Non-pigmented ciliary epithelial cell (primary cell): ENCODE measurements at places on chromosomes 3 and 15.
A peak's percentile ranks its signal among the peaks of the same experiment; 100 is the strongest.

- no peak for DNase-seq
Observed at GRCh38 chr3:77345009-77345408, 305.1 kb downstream of the ROBO2 start.

DNA sequence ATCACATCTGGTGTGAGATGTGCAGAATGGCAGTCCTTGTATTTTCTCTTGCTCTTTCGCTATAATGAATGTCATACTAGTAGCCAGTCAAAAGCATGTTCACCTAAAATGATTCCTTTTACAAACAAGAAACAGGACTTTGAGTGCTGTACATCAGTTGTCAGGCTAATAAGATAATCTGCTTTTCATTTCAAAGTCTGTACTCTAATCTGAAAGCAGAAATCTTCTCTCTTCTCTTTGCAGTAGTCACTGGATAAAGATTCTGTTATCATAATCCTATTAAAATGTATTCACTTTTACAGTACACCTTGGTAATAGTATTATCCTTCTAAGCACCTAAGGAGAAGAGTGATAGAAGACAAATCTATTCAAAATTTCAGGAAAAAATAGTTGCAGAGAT is 300.1 kb downstream of the MFSD1 start:
- no peak for DNase-seq

- no peak for DNase-seq
Observed at GRCh38 chr15:57053470-57053869, 135.0 kb downstream of the TCF12 start.

- no peak for DNase-seq
Observed at GRCh38 chr3:108661699-108662098, 72.2 kb downstream of the DZIP3 start.

DNA sequence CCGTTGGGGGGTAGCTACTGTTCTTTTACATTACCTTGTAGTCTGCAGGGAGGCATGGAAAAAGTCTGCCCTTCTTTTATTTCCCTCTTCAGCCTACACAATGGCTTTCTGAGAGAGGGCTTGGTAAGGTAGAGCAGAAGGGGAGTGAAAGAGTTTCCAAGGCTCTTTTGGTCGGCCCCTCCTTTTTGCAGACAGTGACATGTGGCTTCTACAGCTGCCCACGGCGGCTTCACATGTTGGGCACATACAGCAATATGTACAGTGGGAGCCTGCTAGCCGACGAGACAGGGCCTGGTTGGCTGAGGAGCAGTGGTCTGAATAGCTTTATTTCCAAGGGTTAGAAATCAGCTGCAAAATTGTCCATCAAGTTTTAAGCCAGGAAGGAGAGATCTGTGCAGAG is 4.0 kb downstream of the INAFM2 start:
- no peak for DNase-seq

DNA sequence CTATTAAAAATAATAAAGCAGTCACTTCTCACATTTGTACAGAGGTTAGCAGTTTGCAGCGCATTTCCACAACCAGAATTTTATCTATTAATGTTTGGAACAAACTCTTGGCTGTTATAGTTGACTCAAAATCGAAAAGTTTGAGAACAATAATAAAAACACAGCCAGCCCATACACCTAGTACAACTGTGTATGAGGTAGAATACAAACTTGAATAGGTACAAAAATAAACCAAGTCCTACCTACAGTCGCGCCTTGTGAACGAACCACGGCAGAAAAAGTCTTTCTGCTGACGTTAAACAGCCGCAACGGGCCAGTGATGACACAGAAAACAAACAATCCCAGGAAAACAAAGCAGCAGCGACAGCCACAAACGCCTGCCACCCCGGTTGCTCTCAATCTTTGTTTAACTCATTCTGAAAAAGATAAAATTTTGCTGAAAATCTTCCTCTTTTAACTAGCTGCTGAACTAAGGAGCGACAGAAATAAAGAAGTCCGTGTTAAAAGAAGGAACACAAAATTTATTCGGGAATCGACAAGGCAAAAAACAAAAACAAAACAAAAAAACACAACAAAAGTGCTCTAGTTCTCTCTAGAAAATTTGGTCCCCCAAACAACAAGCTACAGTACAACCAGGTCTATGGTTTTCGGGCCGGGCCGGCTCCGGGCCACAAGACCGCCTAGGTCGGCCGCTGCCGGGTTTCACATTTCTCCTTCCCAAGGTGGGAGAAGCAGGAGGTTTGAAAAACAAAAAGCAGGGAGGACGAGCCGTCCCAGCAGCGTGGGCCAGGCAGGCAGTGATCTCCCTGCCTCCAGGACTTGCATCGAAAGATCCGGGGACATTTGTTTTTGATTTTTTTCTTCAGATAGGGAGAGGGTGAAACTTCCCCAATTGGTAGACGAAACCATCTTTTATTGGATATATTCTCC is 2.9 kb downstream of the FOXL2 start:
- DNase-seq: no peak

GRCh38 chr3:25142609-25143355 is 285.3 kb upstream of the RARB start:
- DNase-seq: no peak

GRCh38 chr15:68475449-68475848 is 43.5 kb upstream of the ITGA11 start:
- DNase-seq: no peak

DNA sequence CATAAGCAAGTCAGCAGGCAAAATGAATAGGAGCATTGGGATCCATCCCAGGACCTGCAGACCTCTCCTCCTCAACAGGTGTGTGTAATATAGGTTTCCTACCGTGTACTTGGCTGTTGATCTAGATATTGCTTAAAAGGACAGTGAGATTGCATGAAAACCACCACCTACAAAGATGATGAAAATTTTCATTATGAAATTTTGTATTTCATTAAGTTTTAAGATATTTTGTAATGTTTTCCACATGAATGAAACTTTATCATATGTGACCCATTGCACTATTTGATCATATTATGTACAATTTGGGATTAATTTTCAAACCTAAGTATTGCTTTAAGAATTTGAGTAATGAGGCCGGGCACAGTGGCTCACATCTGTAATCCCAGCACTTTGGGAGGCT is 94.3 kb upstream of the TRPM1 start:
- no peak for DNase-seq

GRCh38 chr3:66538390-66538789 is 37.6 kb upstream of the LRIG1 start:
- no peak for DNase-seq

- DNase-seq: no peak
Observed at GRCh38 chr3:161081633-161082032, 23.5 kb downstream of the B3GALNT1 start.

- DNase-seq: no peak
Observed at GRCh38 chr3:186121278-186121677, 12.4 kb upstream of the ETV5 start.

DNA sequence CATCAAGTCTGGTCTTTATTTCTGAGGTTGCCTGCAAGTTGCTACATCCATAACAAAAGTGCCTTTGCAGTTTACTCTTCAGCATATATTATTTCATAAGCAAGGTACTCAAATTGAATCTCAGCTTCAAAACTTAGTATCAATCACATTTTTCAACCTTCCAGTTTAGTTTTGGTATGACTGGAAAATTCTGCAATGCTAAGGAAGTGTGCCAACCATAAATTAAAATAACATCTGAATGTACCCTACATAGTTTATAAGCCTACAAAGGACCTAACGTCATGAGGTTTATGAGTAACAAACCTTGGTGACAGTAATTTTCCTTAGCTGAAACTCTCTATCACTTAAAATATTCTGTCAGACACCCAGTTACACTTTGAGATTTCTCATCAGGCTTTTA is 62.8 kb downstream of the THBS1 start:
- DNase-seq: no peak

GRCh38 chr3:159765030-159765859 is 223.4 kb upstream of the IL12A start:
- DNase-seq: peak; percentile 96

- DNase-seq: no peak
Observed at GRCh38 chr15:71103102-71103676, 12.1 kb upstream of the THSD4 start.

DNA sequence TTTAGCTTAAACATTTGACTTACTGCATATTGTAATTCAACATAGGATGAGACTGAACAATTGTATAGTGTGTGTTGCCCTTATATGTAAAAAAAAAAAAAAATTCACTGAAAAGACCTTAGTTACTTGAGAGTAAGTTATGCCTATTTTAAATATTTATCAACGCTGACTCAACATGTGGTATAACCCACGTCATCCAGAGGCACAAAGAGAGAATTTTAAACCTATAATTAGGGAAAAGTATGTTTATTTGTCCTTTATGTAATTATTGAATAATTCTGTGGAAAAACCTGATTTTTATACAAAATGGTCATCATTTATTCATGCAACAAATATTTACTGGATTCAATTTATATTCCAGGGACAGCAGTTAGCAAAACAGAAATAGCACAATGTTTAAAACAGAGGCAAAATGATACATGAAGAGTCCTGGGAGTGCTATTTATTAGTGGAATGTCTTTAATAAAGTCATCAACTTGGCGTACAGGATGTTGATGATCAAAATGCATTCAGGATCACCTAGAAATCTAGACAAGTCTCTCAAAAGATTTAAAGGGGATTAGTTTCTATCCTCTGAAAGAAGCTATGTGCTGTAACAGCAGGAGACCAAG is 223.7 kb downstream of the PCCB start:
- peak; percentile 20 for DNase-seq

GRCh38 chr3:149101641-149102040 is 15.3 kb upstream of the HLTF start:
- no peak for DNase-seq

GRCh38 chr3:188822004-188822403 is 349.8 kb upstream of the TPRG1 start:
- no peak for DNase-seq

- no peak for DNase-seq
Observed at GRCh38 chr15:52200831-52201365, 9.7 kb upstream of the GNB5 start.

DNA sequence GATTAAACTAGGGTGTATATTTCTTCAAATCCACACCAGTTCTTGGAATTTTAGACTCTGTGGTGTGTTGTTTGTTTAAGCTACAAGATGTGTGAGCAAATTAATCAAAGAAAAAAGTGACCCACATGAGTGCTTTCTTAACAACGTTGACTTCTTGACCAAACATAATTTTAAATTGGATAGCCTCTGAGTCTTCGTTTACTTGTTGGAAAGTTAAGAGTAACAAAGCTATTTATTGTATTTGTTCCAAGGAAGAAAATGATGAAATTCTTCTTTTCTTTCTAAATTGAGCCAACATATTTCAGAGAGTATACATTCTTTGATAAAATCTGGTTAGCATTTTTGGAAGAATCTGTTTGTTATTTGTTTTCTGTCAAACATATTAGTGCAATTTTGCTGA is 99.9 kb upstream of the IGSF10 start:
- DNase-seq: no peak

DNA sequence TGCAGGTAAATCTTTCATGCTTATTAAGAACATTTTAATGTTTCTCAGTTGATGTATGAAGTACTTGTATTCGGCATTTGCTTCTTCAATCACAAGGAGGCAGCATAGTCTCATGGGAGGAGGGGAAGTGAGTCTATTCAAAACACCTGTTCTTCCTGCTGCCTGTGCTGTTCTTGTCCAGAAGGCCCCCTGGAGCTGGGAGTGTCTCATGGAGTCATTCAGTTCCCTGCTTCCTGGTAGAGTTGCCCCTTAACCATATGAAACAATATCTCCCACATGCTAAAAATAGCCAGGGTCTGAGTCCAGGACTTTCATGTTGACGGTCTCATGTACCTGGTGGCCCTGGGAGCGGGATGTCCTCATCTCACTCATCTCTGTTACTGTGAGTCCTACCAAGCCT is 15.5 kb upstream of the PPP1R2 start:
- peak; percentile 19 for DNase-seq

GRCh38 chr3:119362010-119362409 is 67.8 kb downstream of the ARHGAP31 start:
- DNase-seq: no peak

DNA sequence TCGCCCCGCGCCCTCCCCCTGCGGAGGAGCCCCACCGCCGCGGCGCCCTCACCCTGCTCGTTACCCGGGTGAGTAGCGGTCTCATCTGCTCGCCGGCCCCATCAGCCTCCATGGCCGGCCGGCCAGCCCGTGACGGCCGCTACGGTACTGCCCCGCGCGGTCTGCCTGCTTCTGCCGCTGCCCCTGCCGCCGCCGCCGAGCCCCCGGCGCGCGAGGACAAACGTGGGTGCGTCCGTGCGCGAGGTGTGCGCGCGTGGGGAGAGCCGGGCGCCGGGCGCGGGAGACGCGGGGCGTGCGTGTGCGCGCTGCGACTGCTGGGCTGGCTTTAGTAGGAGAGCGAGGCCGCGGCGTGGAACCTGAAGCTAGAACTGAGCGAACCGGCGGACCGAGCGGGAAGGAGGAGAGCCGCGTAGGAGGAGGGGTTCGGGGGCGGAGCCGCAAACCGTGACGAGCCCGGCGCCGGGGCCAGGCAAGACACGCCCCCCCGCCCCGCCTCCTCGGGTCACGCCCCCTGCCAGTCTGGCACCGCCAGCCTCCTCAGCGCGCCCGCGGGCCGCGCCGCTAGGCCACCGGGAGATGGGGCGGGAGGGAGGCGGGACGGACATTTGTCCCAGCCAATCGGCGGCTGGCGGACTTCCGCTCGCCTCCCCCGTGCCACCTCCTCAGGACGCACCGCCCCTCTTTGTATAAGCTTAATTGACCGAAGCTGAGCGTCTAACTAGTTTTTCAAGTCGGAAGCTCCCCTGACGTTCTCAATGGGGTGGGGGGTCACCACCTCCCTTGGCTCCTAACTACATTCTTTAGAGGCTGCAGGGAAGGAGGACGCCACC is at the start of gene SLC4A7:
Gene SLC4A7 (minus strand): TSS at position 370 of the 830 bp plus-strand sequence. CDS start 258 bp downstream, at position 112.
- DNase-seq: peak; percentile 67

DNA sequence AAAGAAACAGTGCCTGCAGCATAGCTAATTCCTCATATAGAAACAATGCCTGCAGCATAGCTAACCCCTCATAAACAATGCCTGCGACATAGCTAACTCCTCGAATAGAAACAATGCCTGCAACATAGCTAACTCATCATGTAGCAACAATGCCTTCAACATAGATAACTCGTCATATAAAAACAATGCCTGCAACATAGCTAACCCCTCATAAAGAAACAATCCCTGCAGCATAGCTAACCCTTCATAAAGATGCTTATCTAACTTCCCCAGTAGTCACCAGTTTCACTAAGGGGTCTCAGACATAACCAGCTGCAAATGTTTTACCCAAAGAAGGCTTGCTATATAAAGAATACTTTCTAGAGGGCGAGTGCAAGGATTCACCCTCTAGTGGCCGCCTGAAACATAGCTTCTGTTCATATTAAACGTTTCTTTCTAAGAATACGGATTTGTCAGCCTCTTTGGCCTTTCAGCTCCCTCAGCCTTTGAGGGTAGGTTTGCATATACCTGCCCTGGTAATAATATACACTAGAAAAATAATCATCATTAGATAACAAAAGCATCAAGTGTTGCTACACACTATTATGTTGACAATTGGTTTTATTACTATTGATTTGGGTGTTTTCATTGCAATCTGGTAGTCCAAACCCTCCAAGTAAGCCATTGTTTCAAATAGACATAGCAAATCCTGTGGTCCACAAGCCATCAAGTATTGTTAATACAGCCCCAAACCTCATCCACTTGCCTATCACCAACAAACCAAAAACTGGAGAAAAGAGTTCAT is 44.4 kb upstream of the FAN1 start:
- DNase-seq: peak; percentile 13

- DNase-seq: no peak
Observed at GRCh38 chr15:75360391-75360790, 8.0 kb downstream of the MAN2C1 start.
